ENCODE measurements at places on chromosomes 1 and 21. TPM values are rescaled to one million over a fixed set of nuclear protein-coding genes. Genes with fewer than 3 reads are reported as not detected.

The OR2T33 gene
- total RNA-seq, result 0.11 TPM

The C1orf105 gene
- total RNA-seq, result not detected

The OXCT2 gene
- total RNA-seq, result 1.8 TPM

DNA sequence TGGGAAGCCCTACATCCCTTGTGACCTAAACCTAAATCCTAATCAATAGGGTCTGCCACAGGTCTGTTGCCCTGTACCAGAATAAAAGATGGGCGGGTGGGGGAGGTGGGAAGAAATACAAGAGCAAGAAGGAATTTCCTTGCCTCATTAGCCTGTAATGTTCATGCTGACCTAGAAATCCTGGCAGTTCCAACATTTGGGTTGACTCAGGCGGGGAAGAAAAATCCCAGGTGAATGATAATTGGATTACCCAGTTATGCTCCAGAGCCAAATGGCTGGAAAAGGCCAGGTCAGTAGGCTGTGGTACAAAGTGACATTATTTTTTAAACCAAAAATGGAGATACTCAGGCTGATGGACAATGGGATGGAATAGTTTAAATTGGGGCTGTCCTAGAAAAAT, 27.3 kb upstream of the A3GALT2 start:
- peaks cover 32% of the 10 kb centered on the region for H3K4me1 ChIP-seq
- peaks cover 5% of the 10 kb centered on the region for H3K36me3 ChIP-seq
- peak overlapping the region; percentile 86 for H3K27ac ChIP-seq
- no peak for DNase-seq

DNA sequence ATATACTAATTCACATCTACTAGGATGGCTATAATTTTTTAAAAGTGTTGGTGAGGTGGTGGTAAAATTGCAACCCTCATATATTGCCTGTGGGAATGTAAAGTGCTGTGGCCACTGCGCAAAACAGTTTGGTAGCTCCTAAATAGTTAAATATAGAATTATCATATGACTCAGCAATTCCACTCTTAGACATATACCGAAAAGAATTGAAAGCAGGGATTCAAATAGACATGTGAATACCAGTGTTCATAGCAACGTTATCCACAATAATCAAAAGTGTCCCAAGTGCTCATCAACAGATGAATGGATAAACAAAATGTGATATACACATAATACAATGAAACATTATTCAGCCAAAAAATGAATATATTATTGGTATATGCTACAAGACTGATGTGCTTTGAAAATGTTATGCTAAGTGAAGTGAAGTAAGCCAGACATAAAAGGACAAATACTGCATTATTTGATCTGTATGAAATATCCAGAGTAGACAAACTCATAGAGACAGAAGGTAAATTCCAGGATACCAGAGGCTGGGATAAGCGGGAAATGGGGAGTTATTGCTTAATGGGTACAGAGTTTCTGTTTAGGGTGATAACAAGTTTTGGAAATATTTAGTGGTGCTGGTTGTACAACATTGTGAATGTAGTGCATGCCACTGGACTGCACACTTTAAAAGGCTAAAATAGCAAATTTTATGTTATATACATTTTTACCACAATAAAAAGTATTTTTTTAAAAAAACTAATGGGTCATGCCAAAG, 342.5 kb downstream of the SEC16B start:
- DNase-seq, result no peak
- H3K27ac ChIP-seq, result no peak overlapping the region
- H3K4me3 ChIP-seq, result no peak overlapping the region
- no peaks in the 10 kb centered on the region for H3K36me3 ChIP-seq
- no peaks in the 10 kb centered on the region for H3K27me3 ChIP-seq

GRCh38 chr1:228972576-228972975, 237.3 kb downstream of the RHOU start:
- no peak for DNase-seq
- no peak overlapping the region for H3K27ac ChIP-seq
- H3K27me3 ChIP-seq, result no peaks in the 10 kb centered on the region
- no peaks in the 10 kb centered on the region for H3K36me3 ChIP-seq
- peaks cover 11% of the 10 kb centered on the region for H3K4me1 ChIP-seq

DNA sequence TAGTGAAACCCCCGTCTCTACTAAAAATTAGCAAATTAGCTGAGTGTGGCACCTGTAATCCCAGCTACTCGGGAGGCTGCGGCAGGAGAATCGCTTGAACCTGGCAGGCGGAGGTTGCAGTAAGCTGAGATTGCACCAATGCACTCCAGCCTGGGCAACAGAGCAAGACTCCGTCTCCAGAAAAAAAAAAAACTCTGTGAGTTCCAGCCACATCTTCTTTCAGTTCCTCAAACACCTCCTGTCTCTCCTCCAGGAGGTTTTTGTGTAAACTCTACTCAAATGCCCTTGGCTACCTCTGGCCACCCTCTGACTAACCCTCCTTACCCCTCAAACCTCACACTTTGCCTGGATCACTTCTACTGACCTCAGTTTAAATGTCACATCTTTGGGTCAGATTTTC, 38.1 kb downstream of the RCSD1 start:
- no peak for DNase-seq
- H3K27me3 ChIP-seq, result no peaks in the 10 kb centered on the region
- no peaks in the 10 kb centered on the region for H3K36me3 ChIP-seq
- H3K4me1 ChIP-seq, result peaks cover 3% of the 10 kb centered on the region

DNA sequence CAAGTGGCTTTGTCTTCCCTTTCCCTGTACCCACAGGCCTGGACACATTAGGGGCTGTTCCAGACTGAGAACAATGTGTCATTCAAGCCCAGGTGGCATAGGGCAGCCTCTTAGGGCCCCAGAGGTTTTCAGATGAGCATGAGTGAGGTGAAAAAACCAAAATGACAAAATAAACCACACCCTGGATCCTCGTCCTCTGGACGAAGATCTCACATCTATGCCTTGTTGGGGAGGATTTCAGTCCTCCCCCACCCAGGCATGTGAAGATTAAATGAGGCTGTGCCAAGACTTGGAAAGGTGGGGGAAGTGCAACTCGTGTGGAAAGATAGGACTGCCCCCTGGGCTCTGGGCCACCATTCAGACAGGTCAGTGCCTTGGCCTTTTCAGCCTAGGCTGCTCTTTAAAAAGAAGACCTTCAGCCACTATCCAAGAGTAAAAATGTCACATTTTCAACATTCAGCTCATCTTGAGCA, 32.8 kb upstream of the IL19 start:
- H3K4me1 ChIP-seq, result no peaks in the 10 kb centered on the region

DNA sequence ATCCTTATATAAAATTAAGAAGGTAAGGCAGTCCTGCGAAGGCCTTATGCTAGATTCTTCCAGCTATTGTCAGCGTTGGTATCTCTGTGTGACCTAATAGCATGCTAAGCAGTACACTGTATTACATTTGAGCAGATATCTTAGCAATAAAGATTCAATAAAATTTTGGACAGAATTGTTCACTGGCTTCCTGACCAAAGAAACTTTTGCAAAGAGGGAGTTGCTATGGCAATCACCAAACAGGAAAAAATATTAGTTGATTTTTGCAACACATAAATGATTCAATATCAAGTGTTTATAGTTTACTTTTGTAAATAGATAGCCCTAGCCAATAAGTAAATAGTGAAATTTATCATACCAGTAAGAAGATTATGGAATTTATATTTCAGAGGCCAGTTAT, 31.0 kb upstream of the PLEKHO1 start:
- no peaks in the 10 kb centered on the region for H3K27me3 ChIP-seq
- no peak overlapping the region for H3K27ac ChIP-seq
- H3K4me1 ChIP-seq, result no peaks in the 10 kb centered on the region
- no peak for DNase-seq
- H3K36me3 ChIP-seq, result peaks cover 10% of the 10 kb centered on the region

GRCh38 chr1:8089535-8090228, 63.6 kb upstream of the ERRFI1 start:
- H3K36me3 ChIP-seq, result no peaks in the 10 kb centered on the region
- H3K27ac ChIP-seq, result no peak overlapping the region
- no peaks in the 10 kb centered on the region for H3K4me1 ChIP-seq

GRCh38 chr1:32256473-32257226, 5.6 kb downstream of the LCK start:
- no peak overlapping the region for H3K27ac ChIP-seq
- H3K4me3 ChIP-seq, result no peak overlapping the region
- no peaks in the 10 kb centered on the region for H3K27me3 ChIP-seq
- DNase-seq, result no peak
- no peaks in the 10 kb centered on the region for H3K36me3 ChIP-seq
- H3K4me1 ChIP-seq, result no peaks in the 10 kb centered on the region

- peak; percentile 7 for DNase-seq
- no peak overlapping the region for H3K4me3 ChIP-seq
- no peaks in the 10 kb centered on the region for H3K36me3 ChIP-seq
- H3K4me1 ChIP-seq, result no peaks in the 10 kb centered on the region
- no peaks in the 10 kb centered on the region for H3K27me3 ChIP-seq
- H3K27ac ChIP-seq, result no peak overlapping the region
Measured at GRCh38 chr1:246947255-246947654, 15.5 kb upstream of the AHCTF1 start.

Data from spinal cord (tissue), 10 donors.